ENCODE measurements at places on chromosomes 7 and 10. TPM values are rescaled to one million over a fixed set of nuclear protein-coding genes. Genes with fewer than 3 reads are reported as not detected.

The ZNF32 gene
- total RNA-seq = 29.4 TPM

The EN2 gene
- total RNA-seq = not detected

The ALDH18A1 gene
- total RNA-seq = 54.3 TPM

The AKR1C8 gene
- not detected for total RNA-seq

The GJD4 gene
- 0.21 TPM for total RNA-seq
